ENCODE measurements at places on chromosomes 2 and 18.
A peak's percentile ranks its signal among the peaks of the same experiment; 100 is the strongest.

DNA sequence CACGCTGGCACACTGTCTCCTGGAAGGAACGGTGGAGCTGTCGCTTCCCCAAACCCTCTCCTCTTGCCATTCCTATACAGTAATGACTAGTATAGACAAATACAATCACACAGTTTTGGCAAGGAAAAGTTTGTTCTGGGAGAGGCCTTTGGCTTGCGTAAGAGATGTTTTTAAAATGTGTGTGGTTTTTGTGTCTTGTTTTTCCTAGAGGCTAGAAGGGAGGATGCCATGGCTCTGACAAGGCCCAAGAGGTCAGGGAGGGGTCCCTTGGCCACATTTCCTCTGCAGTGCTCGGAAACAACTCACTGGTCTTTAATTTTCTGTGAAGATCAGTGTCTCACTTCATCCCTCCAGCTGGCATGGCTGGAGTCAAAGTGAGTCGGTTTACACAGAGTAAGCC lies 195.9 kb downstream of the SH3RF3 start:
- no peaks in the 10 kb centered on the region for H3K36me3 ChIP-seq
- peak overlapping the region; percentile 43 for H3K27ac ChIP-seq
- H3K4me3 ChIP-seq = no peak overlapping the region
- no peaks in the 10 kb centered on the region for H3K27me3 ChIP-seq
- H3K4me1 ChIP-seq = no peaks in the 10 kb centered on the region
- no peak for DNase-seq

DNA sequence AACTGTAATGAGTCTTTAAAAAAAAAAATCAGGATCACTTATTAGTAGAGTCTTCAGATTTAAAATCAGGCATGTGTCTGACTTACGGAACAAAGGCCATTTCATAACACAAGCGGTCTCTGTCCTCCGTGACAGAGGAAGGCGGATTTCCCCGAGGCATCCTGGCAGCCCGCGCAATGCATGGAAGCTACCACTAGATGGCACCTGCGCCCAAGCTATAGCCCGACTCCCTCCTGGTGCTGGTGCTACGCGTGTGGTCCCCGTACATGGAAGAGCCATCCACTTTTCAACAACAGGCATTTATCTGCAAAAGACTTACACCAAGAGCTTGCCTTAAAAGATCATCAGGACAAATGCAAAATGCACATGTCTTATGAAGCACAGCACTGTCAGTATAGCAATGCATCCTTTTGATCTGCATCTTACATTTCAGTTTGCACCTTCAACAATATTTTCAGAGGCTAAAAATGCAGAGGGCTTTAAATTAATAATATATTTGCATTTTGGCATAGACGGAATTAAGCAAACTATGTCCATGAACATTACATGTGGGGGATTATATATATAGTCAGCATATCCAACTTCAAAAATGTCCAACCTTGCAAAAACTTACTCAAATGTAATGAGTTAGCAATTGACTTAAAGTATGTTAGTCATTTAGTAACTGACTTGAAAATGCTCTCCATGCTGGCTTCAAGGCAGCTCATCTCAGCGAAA lies 96.0 kb downstream of the ZNF516 start:
- no peaks in the 10 kb centered on the region for H3K27me3 ChIP-seq
- peaks cover 2% of the 10 kb centered on the region for H3K4me1 ChIP-seq
- no peak overlapping the region for H3K27ac ChIP-seq
- DNase-seq = peak; percentile 80
- no peak overlapping the region for H3K4me3 ChIP-seq

- no peak overlapping the region for H3K4me3 ChIP-seq
- H3K4me1 ChIP-seq = no peaks in the 10 kb centered on the region
- no peak for DNase-seq
Observed at GRCh38 chr2:180553094-180553715, 427.2 kb upstream of the UBE2E3 start.

DNA sequence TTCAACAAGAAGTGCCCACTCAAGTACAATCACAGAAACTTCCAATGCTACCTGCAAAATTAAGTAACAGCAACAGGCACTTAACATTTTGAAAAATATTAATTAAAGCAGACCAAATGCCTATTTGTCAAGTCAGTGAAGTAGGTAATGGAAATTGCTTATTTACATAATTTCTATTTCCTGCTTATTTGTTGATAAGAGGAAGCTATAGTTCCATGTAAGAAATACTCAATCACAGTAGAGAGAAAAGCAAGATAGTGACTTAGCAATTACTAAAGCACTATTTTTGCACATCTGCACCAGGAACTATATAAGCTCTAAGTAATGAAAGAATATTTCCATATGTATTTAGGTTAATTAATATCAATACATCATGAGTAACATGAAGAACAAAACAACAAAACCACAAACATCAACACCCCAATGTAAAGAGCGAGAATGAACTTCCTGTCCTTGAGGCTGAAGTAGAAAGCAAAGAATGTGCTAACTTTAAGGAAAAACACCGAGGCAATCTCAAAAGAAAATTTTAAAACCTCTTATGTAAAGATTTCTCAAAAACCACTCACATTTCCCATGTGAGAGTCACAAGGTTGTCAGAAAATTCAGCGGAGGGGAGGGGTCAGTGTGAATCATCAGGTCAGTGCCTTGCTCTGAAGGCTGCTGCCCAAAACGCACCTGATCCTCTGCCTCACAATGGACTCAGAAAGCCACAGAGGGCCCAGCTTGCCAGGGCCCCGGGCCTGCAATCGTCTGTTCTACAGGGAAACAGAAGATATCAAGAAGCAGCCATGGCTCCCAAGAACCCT lies 12.5 kb downstream of the NPC1 start:
- H3K4me1 ChIP-seq = peaks cover 17% of the 10 kb centered on the region
- no peaks in the 10 kb centered on the region for H3K27me3 ChIP-seq
- no peak for DNase-seq

DNA sequence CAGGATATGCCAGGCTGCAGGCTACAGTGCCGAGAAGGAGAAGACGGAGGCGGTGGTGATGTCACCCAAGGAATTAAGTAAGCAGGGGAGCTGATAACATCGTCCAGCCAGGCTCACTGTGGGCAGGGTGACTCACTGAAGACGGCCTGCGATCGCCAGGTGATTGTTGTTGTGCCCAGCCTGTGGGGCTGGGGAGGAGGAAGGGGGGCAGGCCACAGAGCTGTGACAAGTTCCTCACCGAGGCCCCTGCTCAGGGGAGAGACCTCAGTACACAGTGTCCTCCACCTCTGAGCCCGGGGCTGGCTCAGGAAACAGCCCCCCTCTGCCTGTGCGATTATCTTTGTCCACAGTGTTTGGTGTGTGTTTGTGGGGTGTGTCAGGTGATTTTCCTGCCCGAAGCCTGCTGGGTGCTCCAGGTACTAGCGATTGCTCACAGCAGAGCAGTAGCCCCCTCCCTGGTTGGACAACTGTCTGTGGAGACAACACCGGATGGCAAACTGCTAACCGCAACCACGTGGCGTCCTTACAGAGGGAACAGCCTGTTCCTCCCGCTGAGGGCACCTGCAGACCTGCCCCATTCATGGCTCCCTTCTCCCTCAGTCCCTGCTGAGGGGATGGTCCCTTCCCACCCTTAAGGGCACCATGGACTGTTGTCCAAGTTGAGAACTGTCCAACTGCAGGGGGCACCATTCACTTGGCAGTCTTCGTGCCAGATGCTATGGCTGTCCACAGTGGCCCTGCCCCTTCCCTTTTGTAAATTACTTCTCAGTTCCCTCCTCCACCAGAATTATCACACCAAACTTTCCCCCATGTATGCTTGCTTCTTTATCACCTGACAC lies 95.1 kb downstream of the ZFP36L2 start:
- peak overlapping the region; percentile 44 for H3K27ac ChIP-seq
- H3K4me1 ChIP-seq = peaks cover 22% of the 10 kb centered on the region
- H3K36me3 ChIP-seq = no peaks in the 10 kb centered on the region
- H3K4me3 ChIP-seq = no peak overlapping the region
- DNase-seq = peak; percentile 76
- no peaks in the 10 kb centered on the region for H3K27me3 ChIP-seq

DNA sequence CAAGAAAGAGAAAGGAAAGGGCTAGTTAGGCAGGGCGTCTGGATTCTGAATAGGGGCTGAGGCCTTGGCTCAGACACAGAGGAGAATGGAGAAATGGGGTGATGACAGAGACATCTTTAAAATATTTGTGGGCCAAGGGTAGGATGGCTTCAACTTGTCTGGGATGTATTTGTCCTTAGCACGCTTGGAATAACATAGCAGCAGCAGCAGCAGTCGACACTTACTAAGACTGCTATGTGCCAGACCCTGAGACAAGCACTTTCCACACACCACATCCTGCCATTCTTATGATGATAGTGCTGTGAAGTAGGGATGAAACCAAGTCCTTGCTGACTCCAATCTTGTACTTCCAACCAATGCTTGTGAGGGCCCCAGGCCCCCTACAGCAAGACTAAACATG lies 2.6 kb downstream of the IL1RL1 start:
- no peak overlapping the region for H3K27ac ChIP-seq
- no peak for DNase-seq
- no peaks in the 10 kb centered on the region for H3K36me3 ChIP-seq
- H3K4me3 ChIP-seq = no peak overlapping the region

- no peaks in the 10 kb centered on the region for H3K4me1 ChIP-seq
- no peak overlapping the region for H3K4me3 ChIP-seq
- no peak overlapping the region for H3K27ac ChIP-seq
- no peak for DNase-seq
Observed at GRCh38 chr2:206512999-206513398, 69.7 kb downstream of the ADAM23 start.

GRCh38 chr2:10447300-10447894 lies 730 bp downstream of the ODC1 start:
- H3K27ac ChIP-seq = peak overlapping the region; percentile 90
- peaks cover 22% of the 10 kb centered on the region for H3K36me3 ChIP-seq

DNA sequence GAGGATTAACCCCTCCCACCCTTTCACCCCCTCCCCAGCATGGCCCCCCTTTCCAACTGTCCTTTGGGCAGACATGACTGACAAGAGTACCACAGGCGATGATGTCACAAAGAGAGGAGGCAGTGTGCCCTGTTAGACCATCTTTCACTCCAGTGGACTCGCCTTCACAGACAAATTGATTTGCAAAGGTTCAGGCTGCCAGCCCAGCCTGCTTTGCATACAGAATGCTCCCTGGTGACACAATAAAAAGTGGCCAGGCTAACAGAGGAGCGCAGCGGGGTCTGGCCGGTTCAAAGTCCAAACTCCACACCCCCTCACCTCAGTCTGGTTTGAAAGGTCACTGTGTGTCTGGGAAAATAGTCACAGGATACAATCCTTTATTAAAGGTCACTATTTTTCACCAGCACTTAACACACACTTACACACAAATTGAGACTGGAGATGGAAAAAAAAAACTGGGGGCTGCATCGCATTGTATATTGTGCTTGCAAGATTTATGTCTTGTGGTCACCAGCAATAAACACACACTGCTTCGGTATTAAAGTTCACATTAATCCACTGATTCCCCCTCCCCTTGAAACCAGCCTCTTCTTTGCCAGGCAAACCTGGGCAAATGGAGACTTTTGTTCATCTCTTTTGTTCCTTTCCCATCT lies 236.9 kb downstream of the BCL11A start:
- no peak overlapping the region for H3K4me3 ChIP-seq
- DNase-seq = peak; percentile 52
- H3K36me3 ChIP-seq = no peaks in the 10 kb centered on the region
- H3K4me1 ChIP-seq = peaks cover 12% of the 10 kb centered on the region
- no peaks in the 10 kb centered on the region for H3K27me3 ChIP-seq

- H3K4me1 ChIP-seq = no peaks in the 10 kb centered on the region
- DNase-seq = no peak
- no peak overlapping the region for H3K27ac ChIP-seq
- H3K4me3 ChIP-seq = no peak overlapping the region
Observed at GRCh38 chr18:57869221-57869620, 66.1 kb upstream of the ATP8B1 start.

GRCh38 chr2:176104316-176105077 lies 2.6 kb upstream of the HOXD11 start:
- DNase-seq = no peak
- H3K27ac ChIP-seq = no peak overlapping the region
- no peaks in the 10 kb centered on the region for H3K4me1 ChIP-seq

DNA sequence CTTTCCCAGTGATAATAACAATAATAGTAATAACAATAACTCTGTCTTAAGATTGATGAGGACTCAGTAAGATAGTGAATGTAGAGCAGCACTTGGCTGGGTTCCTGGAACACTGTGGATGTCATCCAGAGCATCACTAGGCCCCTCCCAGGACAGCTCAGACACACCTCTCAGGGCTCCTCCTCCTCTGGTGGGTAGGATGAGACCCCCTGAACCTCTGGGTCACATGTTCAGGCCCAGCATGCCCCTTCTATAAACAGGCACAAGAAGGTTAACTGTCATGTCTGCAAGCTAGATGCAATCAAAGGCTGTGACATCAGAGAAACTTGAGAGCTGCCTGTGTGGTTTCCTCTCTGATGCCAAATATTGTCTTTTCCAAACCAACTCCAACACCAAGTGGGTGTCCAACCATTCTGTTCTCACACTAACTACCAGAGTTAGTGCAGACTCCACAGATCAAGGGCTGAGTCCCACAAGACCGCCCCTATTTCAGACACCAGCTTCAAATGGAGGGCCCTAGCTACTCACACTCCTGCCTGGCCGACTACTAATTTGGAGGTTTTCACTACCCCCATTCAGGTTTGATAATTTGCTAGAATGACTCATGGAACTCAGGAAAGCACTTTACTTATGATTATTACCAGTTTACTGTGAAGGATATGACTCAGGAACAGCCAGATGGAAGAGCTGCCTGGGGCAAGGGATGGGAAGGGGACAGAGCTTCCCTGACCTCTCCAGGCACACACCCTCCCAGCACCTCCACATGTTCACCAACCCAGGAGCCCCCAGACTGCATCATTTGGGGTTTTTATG lies 46.4 kb upstream of the BZW1 start:
- H3K4me3 ChIP-seq = no peak overlapping the region
- DNase-seq = no peak
- no peak overlapping the region for H3K27ac ChIP-seq
- no peaks in the 10 kb centered on the region for H3K36me3 ChIP-seq

DNA sequence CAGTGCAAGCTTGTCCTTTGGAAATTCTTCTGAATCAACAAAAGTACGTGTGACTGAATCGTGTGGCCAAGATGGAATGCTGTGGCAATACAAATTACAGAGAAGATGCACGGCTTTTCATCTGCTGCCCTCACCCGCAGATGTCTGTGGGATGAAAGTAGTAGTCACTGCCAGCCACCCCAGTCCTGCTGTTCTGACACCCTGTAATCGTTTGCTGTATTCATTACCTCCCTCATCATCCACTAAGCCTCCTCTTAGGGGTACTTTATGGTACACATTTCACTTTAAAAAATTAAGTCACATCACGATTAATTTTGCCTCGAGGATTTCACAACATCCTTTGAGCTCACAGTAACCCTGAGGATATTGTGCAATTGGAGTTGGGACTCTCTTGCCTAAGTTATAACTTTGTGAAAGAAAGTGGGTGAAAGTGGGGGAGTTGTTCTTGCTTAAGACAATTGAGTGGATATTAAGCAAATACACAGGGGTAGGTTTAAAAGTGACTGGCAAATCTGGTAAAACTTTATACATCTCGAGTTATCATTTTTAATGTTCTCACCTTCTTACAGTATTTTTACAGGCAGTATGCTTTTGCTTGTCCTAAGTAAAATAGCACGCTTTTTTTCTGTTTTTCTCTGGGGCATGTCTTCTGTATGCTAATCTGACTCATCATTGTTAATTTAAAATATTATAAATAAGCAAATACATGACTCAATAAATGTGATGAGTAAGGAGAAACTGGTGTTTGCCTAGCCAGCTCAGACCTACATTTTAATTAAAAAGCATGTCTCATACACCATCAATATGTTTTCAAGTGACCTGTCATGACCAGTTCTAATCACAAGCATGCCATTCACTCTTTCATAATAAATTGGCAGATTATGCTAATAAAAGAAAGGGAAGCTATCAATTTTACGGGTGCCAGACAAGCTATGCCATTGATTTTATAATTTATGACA lies 680.9 kb downstream of the IRS1 start:
- no peaks in the 10 kb centered on the region for H3K27me3 ChIP-seq
- H3K36me3 ChIP-seq = no peaks in the 10 kb centered on the region
- H3K4me1 ChIP-seq = peaks cover 16% of the 10 kb centered on the region

Data from liver (tissue), 10 donors.